ENCODE measurements at places on chromosomes 1 and 21.

DNA sequence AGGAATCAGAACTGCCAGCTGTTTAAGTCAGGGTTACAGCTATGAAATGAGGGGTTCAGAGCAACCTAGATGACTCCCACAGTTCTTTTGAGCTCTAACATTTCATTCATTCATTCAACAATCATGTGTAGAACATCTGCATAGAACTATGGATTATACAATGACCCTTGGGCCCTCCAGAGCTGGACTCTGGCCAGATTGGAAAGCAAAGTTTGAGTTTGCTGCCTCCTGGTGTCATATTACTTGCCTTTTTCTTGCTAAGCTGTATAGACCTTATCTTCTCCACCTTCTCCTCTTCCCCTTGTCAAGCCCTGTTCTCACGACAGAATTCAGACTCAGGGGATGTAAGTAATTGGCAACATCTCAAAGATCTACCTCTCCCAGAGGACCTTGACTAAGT is 4.0 kb downstream of the CASQ2 start:
- DNase-seq, result no peak

- DNase-seq, result no peak
These were observed 325.2 kb upstream of the NRIP1 start for GRCh38 chr21:15390049-15390448.

DNA sequence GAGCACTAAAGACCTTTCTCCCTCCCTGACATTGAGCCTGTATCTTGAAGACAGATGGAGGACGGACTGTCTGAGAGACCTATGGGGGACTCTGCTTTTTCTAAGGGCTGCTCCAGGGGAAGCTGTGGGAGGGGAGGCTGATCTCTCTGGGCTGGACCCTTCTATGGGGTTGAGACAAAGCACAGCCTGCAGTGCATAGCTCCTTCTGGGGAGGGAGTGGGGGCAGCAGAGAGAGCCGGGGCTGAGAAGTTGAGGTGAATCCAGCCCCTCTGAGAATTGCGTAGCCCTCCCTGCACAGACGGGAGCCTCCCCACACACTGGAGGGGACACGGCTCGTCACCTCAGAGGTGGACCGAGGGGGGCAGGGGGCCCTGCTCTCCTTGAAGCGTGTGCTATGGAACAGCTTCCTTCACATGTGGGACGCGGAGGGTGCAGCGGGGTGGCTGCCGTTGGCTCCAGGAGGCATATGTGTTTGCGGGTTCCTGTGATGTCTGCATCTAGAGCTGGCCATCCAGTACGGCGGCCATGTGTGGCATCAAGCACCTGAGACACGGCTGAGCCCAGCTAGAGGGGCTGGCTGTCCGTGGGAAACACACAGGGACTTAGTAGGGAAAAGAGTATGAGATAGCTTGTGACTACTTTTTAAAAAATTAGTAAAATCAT is 299.1 kb downstream of the CAMTA1 start:
- DNase-seq, result no peak

DNA sequence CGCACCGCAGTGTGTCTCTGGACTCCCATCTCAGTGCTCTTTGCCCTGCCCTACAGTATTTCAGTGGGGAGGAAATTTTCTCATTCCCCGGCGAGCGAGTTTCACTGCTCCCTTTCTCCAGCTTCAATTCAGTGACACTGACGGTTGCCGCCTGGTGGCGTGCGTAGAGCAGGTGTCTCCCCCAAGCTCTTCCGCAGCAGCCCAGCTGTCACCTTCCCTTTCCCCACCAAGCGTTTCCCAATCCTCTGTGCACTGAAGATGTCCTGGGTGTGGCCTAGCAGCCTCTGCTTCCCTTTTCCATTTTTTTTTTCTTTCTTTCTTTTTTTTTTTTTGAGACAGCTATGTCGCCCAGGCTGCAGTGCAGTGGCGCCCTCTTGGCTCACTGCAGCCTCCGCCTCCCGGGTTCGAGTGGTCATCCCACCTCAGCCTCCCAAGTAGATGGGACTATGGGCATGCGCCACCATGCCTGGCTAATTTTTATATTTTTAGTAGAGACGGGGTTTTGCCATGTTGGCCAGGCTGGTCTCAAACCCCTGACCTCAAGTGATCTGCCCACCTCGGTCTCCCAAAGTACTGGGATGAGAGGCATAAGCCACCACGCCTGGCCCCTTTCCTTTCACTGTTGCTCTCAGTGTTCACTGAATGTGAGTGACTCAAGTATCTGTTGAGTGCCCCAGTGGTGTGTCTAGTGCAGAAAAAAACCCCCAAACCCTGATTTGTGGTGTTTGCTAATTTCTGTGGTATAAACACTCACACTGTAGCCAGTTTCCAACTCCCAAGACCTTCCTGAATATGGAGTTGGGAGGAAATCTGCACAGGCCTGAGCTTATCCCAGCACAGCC is 30.1 kb downstream of the TNFRSF1B start:
- no peak for DNase-seq

GRCh38 chr1:198497326-198498102 is 43.0 kb downstream of the ATP6V1G3 start:
- DNase-seq, result no peak

DNA sequence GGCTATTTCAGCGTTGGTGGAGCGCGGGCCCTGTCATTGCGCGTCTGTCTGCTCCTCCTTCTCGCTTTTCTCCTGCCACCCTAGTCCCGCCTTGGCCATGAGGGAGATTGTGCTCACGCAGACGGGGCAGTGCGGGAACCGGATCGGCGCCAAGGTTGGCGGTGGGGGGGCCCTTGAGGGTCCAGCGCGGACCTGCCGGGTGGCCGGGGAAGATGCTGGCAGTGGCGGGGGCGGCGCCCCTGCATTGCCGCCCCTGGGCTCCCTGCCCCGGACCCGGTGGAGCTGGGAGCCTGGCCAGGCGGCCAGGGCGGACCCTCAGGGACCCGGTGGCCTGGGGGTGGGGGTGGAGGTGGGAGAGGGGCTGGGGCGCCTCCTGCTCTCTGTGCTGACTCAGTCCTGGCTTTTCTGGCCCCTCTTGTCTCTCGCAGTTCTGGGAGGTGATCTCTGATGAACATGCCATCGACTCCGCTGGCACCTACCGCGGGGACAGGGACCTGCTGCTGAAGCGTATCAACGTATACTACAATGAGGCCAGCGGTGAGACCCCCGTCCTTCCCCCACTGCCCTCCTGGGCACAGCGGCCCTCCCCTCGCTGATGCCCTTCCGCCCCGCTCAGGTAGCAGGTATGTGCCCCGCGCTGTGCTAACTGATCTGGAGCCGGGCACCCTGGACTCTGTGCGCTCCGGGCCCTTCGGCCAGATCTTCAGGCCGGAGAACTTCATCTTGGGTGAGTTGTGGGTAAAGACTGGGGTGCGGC is 58.3 kb upstream of the MAP1LC3C start:
- DNase-seq, result no peak

- DNase-seq, result no peak
These were observed 19.8 kb downstream of the CAMTA1 start for GRCh38 chr1:6805004-6805416.

DNA sequence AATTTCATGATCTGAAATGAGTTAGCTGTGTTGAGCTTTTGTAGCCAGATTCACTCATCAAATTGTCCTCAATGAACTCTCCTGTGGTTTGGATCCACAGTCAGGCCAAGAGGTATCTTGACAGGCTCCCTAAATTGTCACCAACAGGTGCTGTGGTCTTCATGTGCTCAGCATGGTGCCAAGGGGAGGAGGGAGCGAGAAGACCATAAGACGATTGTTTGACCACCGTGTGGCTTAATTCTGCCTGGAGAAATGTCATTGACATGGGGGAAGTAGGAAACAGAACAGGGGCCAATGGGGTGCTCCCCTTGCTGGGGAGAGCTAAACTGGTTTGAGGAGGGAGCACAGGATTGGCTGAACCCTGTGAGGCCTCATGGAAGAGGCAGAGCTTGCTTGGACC is 219.3 kb downstream of the KCNJ6 start:
- DNase-seq, result no peak

DNA sequence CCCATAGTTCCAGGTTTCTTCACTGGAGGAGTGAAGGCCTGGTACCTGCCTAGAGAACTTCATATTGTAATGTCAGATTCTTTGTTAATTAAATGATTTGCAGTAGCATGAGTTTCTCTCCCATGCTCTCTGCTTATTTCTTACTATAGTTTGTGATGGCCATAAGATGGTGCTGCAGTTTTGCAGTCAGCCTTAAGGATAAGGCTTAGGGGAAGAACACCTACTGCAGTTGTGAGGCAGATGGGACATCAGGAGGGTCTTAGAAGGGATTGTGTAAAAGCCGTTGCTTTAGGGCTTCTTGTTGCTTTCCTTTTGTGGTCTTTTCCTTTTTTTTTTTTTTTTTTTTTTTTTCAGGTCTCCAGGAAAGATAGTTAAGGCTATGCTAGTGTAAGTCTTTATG is 61.8 kb downstream of the MACF1 start:
- no peak for DNase-seq

DNA sequence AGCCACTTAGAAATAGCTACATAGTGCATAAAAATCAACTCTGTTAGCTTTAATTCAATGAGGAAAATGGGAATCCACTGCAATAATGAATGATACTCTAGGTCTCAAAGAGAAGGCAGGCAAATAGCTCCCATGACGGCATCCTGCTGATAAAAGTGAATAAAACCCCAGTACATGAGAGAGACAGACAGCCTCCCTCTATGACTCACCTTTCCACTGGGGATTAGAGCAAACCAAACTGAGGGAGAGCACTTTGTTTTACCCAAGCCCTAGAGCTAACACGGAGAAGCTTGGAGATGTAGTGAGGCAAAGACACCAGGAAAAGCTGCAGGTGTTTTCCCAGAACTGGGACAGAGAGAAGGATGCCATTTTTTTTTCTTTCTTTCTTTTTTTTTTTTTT is 621.9 kb downstream of the LRRIQ3 start:
- DNase-seq, result no peak

DNA sequence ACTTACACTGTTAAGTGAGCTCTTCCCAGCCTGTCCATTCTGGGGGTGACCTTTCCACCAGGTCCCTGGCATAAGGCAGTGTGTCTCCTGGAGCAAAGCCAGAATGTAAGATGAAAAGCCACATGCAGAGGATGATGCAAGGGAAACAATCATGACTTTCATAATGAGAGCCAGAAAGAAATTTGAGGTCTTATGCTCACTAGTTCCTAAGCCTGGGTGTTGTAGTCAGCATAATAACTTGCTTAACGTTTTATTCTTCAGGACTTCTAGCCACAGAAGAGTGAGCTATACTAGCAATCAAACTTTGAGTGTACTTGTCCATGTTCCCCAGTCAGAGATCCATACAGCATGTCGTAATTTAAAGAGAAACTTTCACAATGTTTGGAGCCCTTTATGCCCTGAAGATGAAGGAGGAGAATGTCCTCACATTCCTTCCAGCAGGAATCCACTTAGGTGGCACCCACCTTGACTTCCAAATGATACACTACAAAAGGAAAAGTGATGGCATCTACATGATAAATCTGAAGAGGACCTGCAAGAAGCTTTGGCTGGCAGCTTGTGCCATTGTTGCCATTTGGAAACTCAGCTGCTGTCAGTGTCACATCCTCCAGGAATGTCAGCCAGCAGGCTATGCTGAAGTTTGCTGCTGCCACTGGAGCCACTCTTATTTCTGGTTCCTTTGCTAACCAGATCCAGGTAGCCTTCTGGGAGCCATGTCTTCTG is 60.5 kb upstream of the FOXD3 start:
- no peak for DNase-seq

- no peak for DNase-seq
These were observed 33.4 kb downstream of the HSD17B7 start for GRCh38 chr1:162823771-162824525.

GRCh38 chr21:15552914-15553494 is 176.8 kb upstream of the USP25 start:
- no peak for DNase-seq

GRCh38 chr1:200233393-200233792 is 176.4 kb downstream of the ZNF281 start:
- DNase-seq, result peak; percentile 24

- no peak for DNase-seq
These were observed 15.7 kb downstream of the ASPM start for GRCh38 chr1:197130677-197131304.

GRCh38 chr21:42221581-42222345 is 2.8 kb downstream of the ABCG1 start:
- no peak for DNase-seq

- DNase-seq, result no peak
These were observed 33.4 kb downstream of the GNAT2 start for GRCh38 chr1:109586055-109586454.

GRCh38 chr1:29117381-29117780 is 6.3 kb downstream of the TMEM200B start:
- DNase-seq, result no peak

GRCh38 chr1:38990386-38990737 is 714 bp upstream of the AKIRIN1 start:
- no peak for DNase-seq

DNA sequence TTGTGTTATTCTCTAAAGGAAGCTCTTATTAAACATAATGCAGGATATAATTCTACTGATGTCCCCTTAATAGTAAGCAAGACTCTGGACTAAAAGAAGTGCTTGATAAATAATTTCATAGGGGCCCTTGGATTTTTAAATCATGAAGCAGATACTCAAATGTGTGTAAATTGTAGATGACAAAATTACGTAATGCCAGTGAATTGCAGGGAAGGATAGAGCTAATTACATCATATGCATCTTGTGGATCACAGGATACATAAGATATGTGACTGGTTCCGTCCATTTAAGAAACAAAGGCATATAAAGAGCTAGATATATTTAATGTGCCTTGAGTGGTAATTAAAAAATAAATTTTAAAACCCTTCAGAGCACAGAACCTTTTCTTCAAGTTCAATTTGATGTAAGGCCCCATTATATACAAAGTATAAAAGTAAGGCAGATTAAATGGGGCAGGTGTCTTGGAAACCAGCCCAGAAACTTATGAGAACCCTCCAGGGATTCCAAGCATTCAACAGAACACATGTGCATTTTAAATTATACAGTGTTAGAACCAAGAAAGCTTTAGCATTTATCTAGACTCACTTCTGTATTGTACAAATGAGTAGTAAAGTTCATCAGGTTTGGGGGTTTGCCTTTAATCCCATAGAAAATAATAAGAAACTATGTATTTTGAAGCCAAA is 190.4 kb downstream of the NCAM2 start:
- no peak for DNase-seq
